Smooth muscle cell of trachea (primary cell): ENCODE measurements at places on chromosomes 12 and 14. TPM values are rescaled to one million over a fixed set of nuclear protein-coding genes. Genes with fewer than 3 reads are reported as not detected.

The ANKS1B gene
- total RNA-seq, result 0.66 and 0.87 TPM in 2 replicates

The LTB4R2 gene
- 3.8 and 4.6 TPM in 2 replicates for total RNA-seq

The TAS2R9 gene
- not detected in 2 replicates for total RNA-seq

The MUCL1 gene
- total RNA-seq, result not detected in 2 replicates
